Activated CD4-positive, alpha-beta T cell treated with anti-CD3 and anti-CD28 coated beads, Interleukin-2, amount 10 ng/mL, durations not matched to agents 7 days and 5 days (primary cell): ENCODE measurements at places on chromosomes 3 and 15. TPM values are rescaled to one million over a fixed set of nuclear protein-coding genes. Genes with fewer than 3 reads are reported as not detected.

- no peak for DNase-seq
- H3K4me1 ChIP-seq: peaks cover 5% of the 10 kb centered on the region
- no peaks in the 10 kb centered on the region for H3K36me3 ChIP-seq
- peaks cover 2% of the 10 kb centered on the region for H3K27me3 ChIP-seq
These were observed 9.8 kb upstream of the TXNRD3 start for GRCh38 chr3:126664591-126665214.

LMAN1L gene
- total RNA-seq: 0.92 TPM

DNA sequence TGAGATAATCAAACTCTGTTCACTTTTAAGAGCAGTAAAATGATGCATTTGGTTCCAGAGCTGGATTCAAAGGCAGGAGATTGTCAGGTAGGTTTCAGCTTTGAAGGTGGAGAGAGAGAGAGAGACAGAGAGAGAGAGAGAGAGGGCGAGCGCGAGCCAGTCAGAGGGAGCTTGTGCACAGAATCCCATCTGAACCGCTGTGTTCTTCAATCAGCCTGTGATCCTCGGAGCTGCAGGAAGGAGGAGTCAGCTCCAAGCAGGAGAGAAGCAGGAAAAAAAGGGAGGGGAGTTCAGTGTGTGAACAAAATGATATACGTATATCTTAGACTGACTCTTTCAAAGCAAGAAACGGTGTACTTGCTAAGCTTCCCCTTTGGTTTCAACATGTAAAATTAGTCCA lies at the start of gene GPR149:
Gene GPR149, minus strand, starts transcription at position 177 of the 400 bp plus-strand sequence. CDS start 575 bp downstream, outside the sequence.
- peaks cover 43% of the 10 kb centered on the region for H3K27me3 ChIP-seq
- no peaks in the 10 kb centered on the region for H3K4me1 ChIP-seq
- no peak for DNase-seq
- no peak within 1 kb of the TSS for H3K4me3 ChIP-seq
- no peaks in the 10 kb centered on the region for H3K36me3 ChIP-seq

DNA sequence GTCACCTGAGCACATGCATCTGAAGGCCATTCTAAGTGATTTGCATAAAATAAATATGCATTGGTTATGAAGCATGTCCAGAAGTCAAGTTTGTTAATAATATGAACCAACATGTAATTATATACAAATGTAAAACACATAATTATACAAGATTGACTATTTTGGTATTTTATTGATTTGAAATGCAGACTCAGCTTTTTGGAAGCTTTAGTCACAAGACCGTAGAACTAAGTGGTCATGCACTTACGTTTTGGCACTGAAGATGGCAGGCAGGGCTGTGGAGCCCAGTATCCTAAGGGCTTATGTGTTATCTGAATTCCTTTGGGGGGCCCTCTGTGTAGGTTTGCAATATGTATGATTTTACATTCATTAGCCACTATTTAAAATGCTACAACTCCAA lies 5.0 kb downstream of the CHRNA7 start:
- peaks cover 54% of the 10 kb centered on the region for H3K27me3 ChIP-seq
- H3K36me3 ChIP-seq: no peaks in the 10 kb centered on the region
- no peak for DNase-seq
- peaks cover 7% of the 10 kb centered on the region for H3K4me1 ChIP-seq

DNA sequence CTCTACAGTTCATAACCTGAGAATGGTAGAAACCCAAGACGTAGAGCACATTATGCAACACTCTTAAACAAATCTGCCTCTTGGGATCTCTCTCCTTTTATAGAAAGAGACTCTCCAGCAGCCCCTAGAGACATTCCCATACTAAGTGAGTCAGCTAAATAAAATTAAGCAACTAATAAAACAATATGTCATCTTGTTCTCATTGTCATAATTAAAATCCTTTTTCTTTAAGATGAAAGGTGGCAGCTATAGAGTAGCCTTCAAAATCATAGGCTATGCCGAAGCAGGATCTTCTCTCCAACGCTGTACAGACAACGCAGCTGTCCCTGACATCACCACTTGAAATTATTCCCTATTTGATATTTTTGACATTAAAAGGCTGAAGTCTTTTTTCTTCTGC lies 790.0 kb downstream of the FHIT start:
- no peak overlapping the region for H3K27ac ChIP-seq
- H3K27me3 ChIP-seq: no peaks in the 10 kb centered on the region
- no peaks in the 10 kb centered on the region for H3K36me3 ChIP-seq
- H3K4me1 ChIP-seq: no peaks in the 10 kb centered on the region
- DNase-seq: no peak

MORC1 gene
- total RNA-seq: not detected

DNA sequence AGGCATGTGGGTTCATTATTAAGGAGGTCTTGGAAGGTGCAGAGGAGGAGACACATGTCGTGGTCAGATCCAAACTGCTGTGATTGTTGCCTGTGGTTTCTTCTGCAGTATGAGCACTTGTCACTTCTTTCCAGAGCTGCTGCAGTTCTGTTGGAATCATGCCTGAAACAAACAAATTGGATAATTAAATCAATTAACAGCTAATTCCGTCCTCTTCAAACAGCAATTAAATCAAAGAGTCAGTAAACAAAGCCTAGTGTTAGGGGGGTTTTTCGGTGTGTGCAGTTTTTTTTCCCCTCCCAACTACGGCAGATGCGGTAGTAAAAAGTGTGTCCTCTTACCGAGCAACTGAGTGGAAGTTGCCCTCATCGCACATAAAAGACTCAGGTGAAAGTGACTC lies 542.2 kb downstream of the FOXP1 start:
- no peak overlapping the region for H3K4me3 ChIP-seq
- H3K27me3 ChIP-seq: no peaks in the 10 kb centered on the region
- peak overlapping the region; percentile 11 for H3K27ac ChIP-seq
- no peak for DNase-seq
- H3K36me3 ChIP-seq: peaks cover 74% of the 10 kb centered on the region
- H3K4me1 ChIP-seq: peaks cover 66% of the 10 kb centered on the region

ERICH6 gene
- 0.50 TPM for total RNA-seq

SCAANT1 gene
- not detected for total RNA-seq

SUCNR1 gene
- not detected for total RNA-seq

GRCh38 chr15:45386420-45386819 lies 8.1 kb upstream of the GATM start:
- DNase-seq: no peak
- no peaks in the 10 kb centered on the region for H3K4me1 ChIP-seq
- no peak overlapping the region for H3K4me3 ChIP-seq
- H3K27ac ChIP-seq: no peak overlapping the region
- peaks cover 7% of the 10 kb centered on the region for H3K27me3 ChIP-seq

GOLGA8S gene
- 0.20 TPM for total RNA-seq

DNA sequence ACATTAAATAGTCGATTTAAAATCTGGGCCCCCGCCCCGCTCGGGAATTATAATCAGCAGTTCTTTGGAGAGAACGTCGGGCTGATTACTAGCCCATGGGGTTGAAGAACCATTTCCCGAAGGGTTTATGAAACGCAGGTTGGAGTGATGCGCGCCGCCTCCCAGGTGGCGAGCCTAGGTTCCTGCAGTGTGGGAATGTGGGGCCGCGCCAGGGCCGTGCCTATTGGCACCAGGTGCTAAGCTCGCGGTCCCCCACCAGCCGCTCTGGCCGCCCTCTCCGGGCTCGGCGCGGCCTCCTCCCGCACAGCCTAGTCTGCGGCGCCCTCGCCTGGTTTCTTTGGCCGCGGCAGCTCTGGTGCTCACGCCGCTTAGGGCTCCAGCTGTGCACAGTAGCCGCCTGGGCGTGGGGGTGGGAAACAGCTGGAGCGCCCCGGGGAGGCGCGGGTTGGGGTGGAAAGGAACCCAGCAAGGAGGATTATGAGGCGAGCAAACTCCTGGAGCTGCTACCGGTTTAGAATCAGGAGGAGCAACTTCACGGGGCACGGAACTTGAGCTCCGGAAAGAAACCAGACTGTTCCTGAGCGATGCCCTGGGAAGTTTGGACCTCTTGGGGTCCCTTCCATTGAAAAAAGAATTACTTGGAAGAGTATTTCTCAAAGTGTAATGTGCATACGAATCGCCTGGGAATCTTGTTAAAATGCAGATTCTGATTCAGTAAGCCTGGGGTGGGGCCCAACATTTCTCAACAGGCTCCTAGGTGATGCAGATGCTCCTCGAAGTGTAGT lies 5.6 kb upstream of the MECOM start:
- H3K27ac ChIP-seq: no peak overlapping the region
- H3K36me3 ChIP-seq: no peaks in the 10 kb centered on the region
- H3K4me1 ChIP-seq: peaks cover 19% of the 10 kb centered on the region
- DNase-seq: peak; percentile 47
- H3K4me3 ChIP-seq: peak overlapping the region; percentile 45

CCDC80 gene
- not detected for total RNA-seq

DNA sequence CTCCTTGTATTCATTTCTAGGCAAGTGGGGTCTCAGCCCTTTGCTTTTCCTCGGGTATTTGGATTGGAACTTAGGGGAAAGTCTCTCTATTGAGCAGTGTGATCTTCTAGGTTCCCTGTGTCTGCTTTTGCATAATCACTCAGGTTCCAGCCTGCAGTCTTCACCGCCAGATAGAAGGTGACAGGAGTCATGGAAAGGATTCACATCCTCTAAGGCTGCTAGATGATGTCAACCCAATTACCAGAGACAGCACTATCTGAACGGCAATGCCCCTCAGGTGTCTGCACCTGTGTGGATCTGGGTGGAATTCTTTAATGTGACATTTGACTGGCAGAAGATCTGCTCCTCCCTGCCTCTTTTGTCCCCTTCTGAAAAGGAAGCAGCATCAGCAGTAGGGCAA lies 177.7 kb downstream of the P3H2 start:
- no peak for DNase-seq
- no peak overlapping the region for H3K27ac ChIP-seq
- no peaks in the 10 kb centered on the region for H3K36me3 ChIP-seq
- no peak overlapping the region for H3K4me3 ChIP-seq

DNA sequence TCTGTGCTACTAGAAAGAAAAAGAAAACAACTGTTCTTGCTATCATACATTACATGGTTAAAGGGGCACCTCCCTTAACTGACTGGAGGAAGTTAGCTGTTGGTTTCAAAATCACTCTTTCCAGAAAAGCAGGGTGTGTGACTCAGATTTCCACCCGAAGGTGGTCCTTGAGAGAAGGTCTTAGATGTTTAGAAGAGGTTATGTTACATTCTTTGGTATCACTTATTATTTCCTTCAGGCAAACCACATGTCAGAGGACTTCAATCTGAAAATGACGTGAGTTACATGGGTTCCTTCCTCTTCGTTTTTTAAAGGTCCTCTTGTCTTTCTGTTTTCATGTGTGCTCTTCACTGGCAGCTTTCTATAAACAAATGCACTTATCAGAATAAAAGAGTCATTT lies 307.9 kb upstream of the CBLB start:
- peak overlapping the region; percentile 62 for H3K4me3 ChIP-seq
- peak overlapping the region; percentile 95 for H3K27ac ChIP-seq
- H3K27me3 ChIP-seq: peaks cover 2% of the 10 kb centered on the region
- peaks cover 21% of the 10 kb centered on the region for H3K36me3 ChIP-seq
- peak; percentile 77 for DNase-seq

DNA sequence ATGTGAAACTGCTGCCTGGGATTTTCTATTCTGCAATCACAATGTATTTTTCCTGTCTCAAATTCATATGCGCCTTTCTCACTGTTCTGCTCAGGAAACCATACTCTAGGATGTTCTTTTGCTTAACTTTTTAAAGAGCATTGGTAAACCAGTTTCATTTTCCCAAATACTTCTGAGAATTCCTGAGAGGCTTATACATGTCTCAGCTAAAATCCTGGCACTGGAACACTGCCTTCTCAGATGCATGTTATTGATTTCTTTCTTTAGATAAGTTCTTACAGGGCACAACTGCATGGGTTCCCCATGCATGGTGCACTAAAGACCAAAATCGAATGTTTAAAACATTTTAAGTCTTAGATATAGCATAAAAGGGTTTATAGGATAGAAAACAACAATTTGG lies 178.3 kb upstream of the PLSCR5 start:
- DNase-seq: no peak
- no peaks in the 10 kb centered on the region for H3K4me1 ChIP-seq
- H3K27me3 ChIP-seq: no peaks in the 10 kb centered on the region
- no peaks in the 10 kb centered on the region for H3K36me3 ChIP-seq
- no peak overlapping the region for H3K4me3 ChIP-seq

GRCh38 chr3:30768703-30769550 lies 125.5 kb downstream of the GADL1 start:
- H3K4me1 ChIP-seq: peaks cover 5% of the 10 kb centered on the region
- peak; percentile 74 for DNase-seq
- no peak overlapping the region for H3K4me3 ChIP-seq
- no peaks in the 10 kb centered on the region for H3K36me3 ChIP-seq

- H3K36me3 ChIP-seq: peaks cover 7% of the 10 kb centered on the region
- DNase-seq: peak; percentile 22
- peaks cover 10% of the 10 kb centered on the region for H3K27me3 ChIP-seq
- H3K4me3 ChIP-seq: peak overlapping the region; percentile 81
These were observed 486 bp downstream of the CDIN1 start for GRCh38 chr15:36579792-36580431.
